ENCODE measurements at places on chromosomes 1 and 21.

GRCh38 chr1:6530504-6531160, 23.7 kb downstream of the NOL9 start:
- DNase-seq: no peak

DNA sequence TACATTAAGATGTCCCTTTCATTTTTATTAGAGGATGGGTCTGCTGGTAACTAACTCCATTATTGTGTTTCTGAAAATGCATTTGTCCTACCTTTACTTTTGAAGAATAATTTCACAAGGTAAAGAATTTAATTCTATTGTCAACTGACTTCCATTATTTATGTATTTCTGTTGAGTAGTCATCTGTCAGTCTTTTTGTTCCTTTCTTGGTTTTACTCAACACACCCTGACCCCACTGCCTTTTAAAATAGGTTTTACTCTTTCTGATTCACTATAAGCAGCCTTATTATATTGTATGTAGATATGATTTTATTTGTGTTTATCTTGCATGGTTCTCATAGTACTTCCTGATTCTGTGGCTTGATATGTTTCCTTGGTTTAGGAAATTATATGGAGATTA, 237.5 kb downstream of the TGFB2 start:
- no peak for DNase-seq

GRCh38 chr1:92768915-92769314, 16.0 kb downstream of the EVI5 start:
- DNase-seq: no peak

GRCh38 chr1:109764561-109765482, 1.1 kb upstream of the EPS8L3 start:
- DNase-seq: no peak

DNA sequence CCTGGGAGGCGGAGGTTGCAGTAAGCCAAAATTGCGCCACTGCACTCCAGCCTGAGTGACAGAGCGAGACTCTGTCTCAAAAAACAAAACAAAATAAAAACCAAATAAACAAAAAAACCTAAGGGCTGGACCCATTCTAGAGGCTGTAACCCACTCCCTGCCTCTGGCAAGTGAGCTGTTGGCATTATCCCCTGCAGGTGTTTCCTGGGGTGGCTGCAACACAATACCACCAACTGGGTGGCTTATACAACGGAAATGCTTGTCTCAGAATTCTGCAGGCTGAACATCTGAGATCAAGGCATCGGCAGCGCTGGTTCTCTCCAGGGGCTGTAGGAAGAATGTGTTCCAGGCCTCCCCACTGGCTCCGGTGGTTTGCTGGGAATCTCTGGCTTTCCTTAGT, 15.2 kb downstream of the LRRC38 start:
- DNase-seq: no peak

- no peak for DNase-seq
Observed at GRCh38 chr1:77958391-77958790, 20.5 kb downstream of the FUBP1 start.

DNA sequence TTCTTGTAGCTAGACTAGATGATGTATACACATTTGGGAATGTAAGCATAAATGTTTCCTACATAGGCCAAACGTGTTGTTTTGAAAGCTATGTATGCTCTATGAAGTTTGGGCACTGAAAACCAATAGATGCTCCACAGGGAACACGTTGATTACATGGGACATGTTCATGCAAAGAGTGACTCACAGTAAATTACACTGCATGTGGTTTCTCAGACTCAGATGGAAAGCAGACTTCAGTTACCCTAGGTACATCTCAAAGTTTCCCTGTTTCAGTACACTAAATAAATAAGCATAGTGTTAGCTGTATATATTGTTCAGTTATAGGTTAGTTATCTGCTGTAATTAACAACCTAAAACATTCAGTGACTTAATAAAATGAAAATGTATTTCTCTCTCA, 301.9 kb upstream of the RUNX1 start:
- no peak for DNase-seq

DNA sequence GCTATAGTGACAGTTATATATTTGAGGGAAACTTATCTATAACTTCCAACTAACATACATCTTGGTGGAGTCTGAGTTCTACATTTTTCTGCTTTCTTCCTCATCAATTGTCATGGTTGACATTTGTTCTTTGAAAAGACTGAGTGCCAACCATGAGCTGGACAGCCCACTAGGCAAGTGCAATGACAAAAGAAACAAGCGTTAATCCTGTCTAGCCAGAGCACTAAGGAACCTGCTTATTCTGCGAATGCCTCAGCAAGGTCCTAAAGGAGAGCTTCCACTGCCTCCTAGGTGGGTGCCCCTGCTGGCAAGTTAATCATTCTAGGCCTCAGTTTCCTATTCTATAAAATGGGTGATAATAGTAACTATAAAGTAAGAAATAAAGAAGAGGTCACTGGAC, 44.8 kb downstream of the IRF2BP2 start:
- DNase-seq: no peak

- DNase-seq: no peak
Observed at GRCh38 chr1:38814984-38815464, 44.5 kb downstream of the RRAGC start.

DNA sequence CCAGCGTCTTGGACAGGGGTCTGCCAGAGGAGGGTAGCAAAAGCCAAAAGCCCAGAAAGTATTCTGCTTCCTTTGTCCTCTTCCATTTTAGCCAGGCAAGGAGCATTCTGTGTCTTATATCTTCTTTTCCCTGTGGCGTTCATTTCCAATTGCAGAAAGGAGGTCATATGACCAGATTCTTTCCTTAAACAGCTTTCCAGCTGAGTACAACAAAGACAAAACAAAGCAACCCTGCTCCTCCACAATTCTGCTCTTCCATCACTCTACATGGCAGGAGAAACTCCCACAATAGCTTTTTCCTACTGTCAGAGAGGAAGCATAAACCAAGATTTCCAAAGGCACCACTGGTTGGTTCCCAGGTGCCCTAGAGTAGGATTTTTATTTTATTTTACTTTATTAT, 19.7 kb downstream of the ENSA start:
- no peak for DNase-seq

DNA sequence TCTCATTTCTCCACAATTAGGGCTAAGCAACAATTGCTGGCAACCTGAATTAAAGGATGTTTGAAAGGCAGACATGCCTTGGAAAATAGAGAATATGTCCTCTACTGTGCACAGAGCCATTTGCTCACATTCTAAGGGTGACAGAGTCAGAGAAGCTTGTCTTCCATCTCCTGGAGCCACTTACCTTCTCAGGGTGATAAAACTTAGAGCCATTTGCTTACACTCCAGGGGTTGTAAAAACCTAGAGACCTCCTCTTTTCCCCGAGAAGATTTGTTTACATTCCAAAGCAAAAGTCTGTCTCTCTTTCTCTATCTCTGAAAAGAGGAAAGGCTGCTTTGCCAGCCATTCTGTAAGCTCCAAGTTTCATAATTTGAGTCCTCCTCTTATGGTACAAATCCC, 61.3 kb downstream of the LBR start:
- DNase-seq: no peak

GRCh38 chr1:31912839-31913239, 25.3 kb downstream of the PTP4A2 start:
- no peak for DNase-seq

GRCh38 chr1:210428696-210429095, 100.0 kb downstream of the HHAT start:
- no peak for DNase-seq

- no peak for DNase-seq
Observed at GRCh38 chr1:7420098-7420445, 351.0 kb upstream of the VAMP3 start.

- no peak for DNase-seq
Observed at GRCh38 chr1:151920149-151920548, 10.8 kb upstream of the THEM4 start.

DNA sequence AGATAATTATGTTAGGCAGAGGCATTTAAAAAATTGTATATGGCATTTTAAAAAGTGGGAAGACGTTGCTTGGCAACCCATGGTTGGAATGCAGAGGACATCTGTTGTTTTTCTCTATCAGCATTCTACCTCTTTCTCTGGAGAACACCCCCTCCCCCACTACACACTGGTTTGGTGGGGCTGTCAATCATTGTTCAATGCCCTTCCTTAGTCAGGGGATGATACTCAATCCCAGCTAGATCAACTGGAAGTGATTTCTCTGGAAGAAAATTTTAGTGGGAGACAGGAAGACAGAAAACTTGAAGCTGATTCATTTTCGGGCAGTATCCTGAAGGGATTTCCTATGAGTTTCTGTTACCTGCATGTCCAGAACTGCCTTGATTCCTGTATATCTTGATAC, 35.7 kb upstream of the CAP1 start:
- no peak for DNase-seq

DNA sequence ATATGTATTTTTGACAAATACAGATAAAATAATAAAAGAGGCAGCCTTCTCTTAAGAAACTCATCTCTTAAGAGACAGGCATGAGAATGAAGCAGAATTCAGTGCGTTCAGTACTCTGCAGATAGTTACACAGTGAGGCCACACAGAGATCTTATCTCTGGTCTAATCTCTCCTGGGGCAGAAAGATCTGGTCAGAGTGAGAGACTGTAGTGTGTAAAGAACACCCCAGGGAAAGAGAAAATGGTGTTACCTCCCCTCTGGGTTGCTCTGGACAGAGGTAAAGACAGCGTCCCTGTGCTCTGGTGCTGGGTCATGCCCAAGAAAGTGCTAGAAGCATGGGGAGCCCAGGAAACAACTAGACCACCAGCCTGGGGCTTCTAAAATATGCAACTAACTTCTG, 216.3 kb downstream of the SIPA1L2 start:
- no peak for DNase-seq

DNA sequence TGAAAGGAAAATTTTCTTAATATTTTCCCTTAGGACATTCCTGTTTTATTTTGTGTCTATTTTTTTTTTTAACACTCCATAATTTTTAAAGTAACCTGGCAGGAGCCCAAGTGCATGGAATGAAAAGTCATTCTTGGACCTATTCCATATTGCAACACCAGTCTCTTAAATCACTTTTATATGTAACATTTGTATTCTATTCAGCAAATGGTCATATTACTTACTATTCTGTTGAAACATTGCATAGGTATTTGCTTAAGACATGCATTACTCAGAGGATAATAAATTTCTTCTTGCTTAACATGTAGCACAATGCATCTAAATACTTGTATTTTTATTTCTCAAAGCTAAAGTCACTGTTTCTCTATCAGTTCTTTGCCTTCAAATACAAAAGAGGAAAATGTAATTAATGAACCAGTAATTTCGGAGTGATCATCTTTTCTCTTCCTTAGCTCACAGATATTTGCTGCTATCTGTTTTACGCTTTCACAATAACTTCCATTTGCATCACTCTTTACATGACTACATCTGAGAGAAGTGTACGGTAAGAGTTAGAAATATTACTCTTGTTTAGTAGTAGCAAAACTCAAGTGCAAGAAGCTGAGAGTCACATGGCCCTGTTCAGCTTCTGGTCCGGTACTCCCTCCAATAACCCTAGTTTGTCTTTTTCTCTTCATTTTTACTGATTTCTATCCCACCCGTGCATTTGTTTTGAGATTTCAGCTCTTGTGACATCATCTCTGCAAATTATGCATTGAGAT, 394.8 kb downstream of the USP25 start:
- no peak for DNase-seq

- DNase-seq: no peak
Observed at GRCh38 chr1:116340506-116341231, 32.4 kb upstream of the ATP1A1 start.

DNA sequence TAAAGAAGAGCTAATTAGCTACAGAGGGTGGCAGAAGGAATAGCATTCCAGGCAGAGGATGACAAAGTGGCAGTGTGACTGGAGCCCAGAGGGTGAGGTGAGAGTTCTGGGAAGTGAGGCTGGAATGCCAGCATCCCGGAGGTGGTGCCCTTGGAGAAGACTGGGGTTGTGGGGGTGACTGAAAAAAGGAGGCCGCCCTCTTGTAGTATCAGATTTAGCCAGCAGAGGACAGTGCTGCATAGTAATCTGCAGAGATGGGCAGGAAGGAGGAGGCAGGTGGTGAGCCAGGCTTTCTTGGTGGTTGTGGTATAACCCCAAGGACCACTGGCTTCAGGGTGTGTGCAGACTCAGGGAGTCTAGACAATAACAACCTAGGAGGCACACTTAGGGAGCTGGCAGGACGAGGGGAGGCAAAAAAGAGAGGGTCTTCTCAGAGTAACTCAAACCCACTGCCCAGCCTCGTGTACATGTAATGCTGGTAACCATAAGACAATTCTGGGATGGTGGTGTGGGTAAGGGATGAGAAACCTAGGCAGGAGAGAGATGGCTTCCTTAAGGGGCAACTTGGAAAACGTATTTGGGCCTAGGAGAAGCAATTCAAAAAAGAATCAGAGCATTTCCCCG, 30.5 kb downstream of the MROH7 start:
- peak; percentile 29 for DNase-seq
